Mesenteric fat pad (tissue), 1 donor: ENCODE measurements at places on chromosomes 16 and 17.

GRCh38 chr17:47914306-47914948 is 18.4 kb downstream of the SP2 start:
- DNase-seq: no peak

- DNase-seq: no peak
Observed at GRCh38 chr17:48455791-48456190, 25.8 kb upstream of the SKAP1 start.

DNA sequence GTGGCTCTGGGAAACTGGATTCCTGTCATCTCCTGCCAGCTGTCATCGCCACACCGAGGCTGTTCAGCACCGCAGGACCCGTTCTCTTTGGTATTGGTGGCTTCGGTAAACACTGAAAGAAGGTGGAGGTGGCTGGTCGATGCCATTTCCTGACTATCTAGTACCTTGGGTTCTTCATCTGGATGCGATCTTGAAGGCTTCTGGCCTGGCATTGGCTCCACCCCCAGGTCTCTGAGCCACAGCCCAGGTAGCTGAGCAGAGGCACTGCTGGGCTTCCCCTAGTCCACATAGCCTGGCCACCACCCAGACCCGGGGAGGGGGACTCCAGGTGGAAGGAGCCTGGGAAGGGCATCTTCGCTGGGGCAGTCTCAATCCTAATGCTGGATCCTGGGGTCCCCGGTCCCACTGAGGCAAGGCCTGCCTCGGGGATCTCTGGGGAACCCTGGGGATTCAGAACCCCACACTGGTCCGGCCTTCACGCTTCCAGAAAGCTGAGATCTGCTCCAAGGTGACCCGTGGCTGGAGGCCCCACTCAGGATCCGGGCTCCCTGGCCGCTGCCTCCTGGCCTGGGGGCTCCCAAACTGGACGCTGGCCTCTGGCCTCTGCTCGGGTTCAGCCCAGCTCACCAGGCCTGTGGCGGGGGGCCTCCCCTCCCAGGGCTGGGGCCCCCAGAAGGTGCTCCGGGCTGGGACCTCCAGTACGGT is 1.8 kb downstream of the C16orf54 start:
- DNase-seq: no peak

DNA sequence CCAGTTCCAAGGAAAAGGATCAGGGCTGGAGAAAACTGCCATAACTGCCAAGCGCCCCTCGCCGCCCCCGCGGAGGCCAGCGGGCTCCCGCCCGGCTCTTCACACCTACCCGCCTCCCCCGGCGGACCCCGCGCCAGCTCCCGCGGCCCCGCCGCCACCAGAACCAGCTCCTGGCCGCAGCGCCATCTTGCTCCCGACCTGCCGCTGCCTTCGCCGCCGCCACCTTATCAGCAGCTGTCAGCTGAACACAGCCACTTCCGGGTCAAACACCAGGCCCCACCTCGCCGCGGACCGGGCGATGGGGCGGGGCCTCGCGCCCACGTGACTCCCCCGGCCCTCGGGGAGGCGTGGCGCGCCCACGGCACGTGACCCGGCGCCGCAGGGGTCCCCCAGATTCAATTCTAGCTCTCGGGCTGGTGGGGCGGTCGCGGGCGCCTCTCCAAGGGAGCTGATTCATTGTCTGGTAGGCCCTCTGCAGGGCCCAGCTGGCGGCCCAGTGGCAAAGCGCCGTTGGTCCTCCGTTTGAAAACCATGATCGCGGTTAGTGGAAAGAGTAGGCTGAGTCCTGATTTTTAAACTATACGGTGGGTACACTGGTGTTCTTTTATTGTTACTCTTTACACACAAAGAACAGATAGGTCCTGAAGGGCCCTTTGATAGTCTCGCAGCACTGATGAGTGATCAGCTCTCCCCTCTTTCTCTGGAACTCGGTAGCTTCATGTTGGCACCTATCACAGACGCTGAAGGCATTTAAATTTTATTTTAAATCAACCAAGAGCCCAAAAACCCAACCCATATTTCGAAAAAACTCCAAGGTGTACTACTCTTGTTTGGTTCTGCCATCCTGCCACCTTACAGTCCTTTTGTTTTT is at the start of gene SYNRG:
Gene SYNRG, minus strand, starts transcription at position 249 of the 871 bp plus-strand sequence. Its CDS starts 63 bp downstream, at position 186.
- DNase-seq: peak; percentile 97

- no peak for DNase-seq
Observed at GRCh38 chr16:70685061-70685937, 554 bp downstream of the MTSS2 start.

DNA sequence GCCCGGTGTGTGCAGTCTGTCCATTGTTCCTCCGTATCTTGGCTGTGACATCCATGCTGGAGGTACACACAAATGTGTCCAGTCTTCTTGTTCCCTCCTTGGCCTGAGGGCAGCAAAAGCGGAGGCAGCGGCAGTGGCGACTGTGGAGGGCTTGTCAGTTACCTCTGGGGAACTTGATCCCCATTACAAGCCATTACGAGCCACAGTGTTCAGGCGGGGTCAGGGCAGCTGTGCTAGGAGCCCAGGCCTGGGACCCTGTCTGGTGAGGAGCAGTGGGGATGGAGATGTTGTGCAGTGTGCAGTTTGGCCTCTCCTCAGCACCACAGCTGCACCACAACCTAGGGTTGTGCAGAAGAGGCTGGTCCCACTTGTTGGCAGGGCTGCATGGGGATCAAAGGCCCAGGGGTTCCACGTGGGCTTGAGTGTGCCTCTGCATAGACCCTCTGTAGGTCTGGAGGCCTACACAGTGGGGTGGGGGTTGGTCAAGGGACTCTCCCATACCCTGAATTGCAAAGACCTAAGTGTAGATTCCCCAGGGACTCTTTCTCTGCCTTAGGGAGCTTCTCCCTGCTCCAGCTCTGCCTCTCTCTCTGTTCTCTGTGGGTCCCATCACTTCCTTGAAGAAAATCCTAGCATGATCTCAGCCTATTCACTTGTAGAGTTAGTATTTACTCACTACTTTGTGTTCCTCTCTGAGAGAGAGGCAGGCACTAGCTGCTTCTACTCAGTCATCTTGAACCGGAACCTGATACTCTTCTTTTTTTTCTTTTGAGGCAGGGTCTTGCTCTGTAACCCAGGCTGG is 58.8 kb downstream of the SLFN11 start:
- no peak for DNase-seq

- DNase-seq: no peak
Observed at GRCh38 chr16:57797216-57797525, 5.1 kb downstream of the KIFC3 start.

GRCh38 chr17:70394473-70395232 is 225.3 kb downstream of the KCNJ2 start:
- no peak for DNase-seq

GRCh38 chr16:56336071-56336688 is 89.2 kb downstream of the AMFR start:
- DNase-seq: no peak

DNA sequence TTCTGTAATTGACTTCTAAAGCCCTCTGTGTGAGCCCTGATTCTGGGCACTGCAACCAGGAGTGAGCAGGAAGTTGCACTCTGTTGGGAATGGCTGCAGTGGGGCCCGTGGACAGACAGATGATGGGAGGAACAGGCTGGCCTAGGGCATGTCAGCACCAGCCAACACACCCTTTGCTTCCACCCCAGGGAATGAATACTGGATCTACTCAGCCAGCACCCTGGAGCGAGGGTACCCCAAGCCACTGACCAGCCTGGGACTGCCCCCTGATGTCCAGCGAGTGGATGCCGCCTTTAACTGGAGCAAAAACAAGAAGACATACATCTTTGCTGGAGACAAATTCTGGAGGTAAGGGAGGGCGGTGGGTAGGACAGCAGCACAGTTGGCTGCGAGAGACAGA is 10.8 kb upstream of the LPCAT2 start:
- no peak for DNase-seq

DNA sequence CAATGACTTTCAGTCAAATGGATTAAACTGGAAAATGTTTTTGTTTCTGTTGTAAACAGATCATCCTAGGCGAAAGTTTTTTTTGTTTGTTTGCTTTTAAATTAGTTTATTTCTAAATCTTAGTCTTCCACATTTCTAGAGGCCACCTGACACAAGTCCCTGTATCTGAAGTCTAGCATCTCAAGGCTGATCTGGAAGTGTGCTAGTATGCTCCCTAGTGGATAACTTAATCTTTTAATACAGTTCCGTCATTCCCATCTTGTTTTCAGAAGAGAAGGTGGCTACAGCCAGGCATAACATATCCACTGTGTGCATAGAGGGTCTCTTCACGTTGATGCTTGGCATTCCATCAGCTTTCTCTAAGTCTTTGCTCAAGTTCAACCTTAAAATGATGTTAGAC is 7.6 kb downstream of the IFT20 start:
- DNase-seq: no peak

GRCh38 chr16:64951193-64951592 is 170.7 kb downstream of the CDH11 start:
- no peak for DNase-seq

DNA sequence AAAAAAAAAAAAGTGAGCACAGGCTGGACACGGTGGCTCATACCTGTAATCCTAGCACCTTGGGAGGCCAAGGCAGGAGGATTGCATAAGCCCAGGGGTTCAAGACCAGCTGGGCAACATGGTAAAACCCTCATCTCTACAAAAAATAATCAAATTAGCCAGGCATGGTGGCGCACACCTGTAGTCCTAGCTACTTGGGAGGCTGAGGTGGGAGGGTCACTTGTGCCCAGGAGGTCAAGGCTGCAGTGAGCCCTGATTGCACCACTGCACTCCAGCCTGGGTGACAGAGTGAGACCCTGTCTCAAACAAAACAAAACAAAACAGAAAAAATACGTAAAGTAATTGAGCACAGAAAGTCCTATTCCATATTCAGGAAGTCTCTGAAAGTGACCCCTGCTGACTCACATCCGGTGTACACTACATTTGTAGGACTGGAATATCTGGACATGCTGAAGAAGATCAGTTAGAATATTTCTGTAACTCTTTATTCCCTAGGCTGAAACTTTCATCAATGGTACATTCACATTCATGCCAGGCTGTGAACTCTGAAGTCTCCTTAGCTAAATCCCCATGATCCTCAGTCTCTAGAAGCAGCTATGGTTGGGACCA is 66.0 kb upstream of the HAS3 start:
- no peak for DNase-seq

- no peak for DNase-seq
Observed at GRCh38 chr17:45843722-45844121, 959 bp upstream of the SPPL2C start.

- no peak for DNase-seq
Observed at GRCh38 chr16:71767060-71767900, 41.4 kb downstream of the AP1G1 start.

- no peak for DNase-seq
Observed at GRCh38 chr16:87635541-87636049, 33.3 kb downstream of the JPH3 start.

DNA sequence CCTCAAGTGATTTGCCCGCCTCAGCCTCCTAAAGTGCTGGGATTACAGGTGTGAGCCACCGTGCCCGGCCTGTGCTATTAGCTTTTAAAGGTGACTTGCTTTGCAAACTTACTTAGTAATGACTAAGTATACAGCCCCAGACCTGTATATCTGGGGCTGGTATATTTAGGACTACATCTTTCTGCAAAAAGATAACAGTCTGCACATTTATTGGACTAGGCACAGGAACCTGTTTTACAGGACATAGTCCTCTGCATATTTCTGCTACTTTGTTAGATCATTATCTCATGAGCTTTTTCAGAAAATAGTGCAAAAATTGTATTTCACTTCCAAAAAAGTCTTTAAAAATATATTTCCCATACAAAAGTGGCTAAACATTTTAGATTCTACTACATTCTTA is 1.3 kb downstream of the KRT24 start:
- no peak for DNase-seq

GRCh38 chr17:10713318-10713717 is 15.9 kb downstream of the ADPRM start:
- no peak for DNase-seq

DNA sequence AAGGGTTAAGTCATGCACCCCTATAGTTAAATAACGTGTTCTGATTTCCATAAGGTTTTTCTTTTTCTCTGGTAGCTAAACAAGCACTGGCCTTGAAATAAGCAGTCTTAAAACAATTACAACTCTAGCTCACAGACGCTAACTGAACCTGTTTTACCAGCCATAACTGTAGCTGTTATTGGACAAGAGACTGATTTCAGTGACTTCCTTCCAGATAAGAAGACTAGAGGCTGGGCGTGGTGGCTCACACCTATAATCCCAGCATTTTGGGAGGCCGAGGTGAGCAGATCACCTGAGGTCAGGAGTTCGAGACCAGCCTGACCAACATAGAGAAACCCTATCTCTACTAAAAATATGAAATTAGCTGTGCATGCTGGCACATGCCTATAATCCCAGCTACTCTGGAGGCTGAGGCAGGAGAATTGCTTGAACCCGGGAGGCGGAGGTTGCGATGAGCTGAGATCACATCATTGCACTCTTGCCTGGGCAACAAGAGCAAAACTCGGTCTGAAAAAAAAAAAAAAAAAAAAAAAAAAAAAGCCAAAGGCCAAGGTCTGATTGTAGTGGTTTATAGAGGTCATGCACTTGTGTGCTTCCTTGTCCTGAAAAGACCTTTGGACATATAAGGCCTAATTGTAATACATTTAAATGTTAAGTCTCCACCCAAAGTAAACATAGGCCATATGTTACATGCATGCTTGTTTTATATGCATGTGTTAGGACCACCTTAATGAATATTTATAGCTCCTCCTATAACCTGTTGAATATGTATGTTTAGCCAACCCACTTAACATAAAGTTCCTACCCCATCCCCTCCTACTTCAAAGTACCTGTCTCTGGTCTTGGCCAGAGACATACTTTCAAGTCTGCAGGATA is 319.5 kb upstream of the CA10 start:
- DNase-seq: no peak

- DNase-seq: no peak
Observed at GRCh38 chr17:42632949-42633444, 23.5 kb downstream of the TUBG1 start.

DNA sequence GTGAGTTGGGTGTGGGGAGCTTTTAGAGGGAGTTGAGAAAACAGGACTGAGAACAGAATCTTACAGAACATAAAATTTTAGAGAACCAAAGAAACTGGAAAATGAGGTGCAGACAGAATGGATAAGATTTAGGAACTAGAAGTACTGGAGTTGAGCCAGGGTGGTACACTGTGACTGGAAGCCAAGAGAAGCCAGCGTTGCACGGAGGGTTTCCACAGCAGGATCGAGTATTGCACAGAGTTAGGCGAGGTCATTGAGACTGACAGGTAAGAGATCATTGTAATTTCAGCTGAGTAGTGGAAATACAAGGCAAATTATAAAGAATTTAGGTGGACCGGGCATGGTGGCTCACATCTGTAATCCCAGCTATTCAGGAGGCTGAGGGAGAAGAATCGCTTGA is 6.6 kb downstream of the GSDMA start:
- no peak for DNase-seq

DNA sequence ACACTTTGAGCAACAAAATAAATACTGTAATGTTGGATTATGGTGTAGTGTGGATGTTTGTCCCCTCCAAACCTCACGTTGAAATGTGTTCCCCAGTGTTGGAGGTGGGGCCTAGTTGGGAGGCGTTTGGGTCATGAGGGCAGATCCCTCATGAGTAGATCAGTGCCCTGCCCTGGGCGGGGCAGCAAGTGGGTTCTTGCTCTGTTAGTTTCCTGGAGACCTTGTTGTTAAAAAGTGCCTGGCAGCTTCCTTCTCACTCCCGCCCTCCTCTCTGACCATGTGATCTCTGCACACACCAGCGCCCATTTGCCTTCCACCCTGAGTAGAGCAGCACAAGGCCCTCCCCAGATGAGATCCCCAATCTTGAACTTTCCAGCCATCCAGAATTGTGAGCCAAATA is 67.7 kb downstream of the MPRIP start:
- no peak for DNase-seq

- peak; percentile 76 for DNase-seq
Observed at GRCh38 chr16:49349446-49350168, 24.0 kb upstream of the C16orf78 start.

- no peak for DNase-seq
Observed at GRCh38 chr17:57868007-57868909, 18.4 kb upstream of the MRPS23 start.

- DNase-seq: no peak
Observed at GRCh38 chr17:60597297-60597696, 2.7 kb upstream of the PPM1D start.
